M059J (cell line): ENCODE measurements at places on chromosomes 2 and 18.

DNA sequence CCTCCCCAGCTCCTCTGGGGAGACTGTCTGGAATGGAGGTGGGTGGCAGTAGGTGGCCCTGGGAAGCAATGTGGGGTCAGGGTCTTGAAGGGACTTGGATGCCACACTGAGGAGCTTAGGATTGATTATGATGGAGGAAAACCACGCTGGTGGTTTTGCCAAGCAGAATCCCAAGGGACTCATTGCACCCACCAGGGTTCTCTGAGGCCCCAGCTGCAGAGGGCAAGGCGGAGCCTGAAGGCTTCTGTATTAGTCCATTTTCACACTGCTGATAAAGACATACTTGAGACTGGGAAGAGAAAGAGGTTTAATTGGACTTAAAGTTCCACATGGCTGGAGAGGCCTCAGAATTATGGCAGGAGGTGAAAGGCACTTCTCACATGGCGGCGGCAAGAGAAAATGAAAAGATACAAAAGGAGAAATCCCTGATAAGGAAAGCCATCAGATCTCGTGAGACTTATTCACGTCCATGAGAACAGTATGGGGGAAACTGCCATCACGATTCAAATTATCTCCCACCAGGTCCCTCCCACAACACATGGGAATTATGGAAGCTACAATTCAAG, 87.2 kb upstream of the YWHAQ start:
- DNase-seq: no peak

DNA sequence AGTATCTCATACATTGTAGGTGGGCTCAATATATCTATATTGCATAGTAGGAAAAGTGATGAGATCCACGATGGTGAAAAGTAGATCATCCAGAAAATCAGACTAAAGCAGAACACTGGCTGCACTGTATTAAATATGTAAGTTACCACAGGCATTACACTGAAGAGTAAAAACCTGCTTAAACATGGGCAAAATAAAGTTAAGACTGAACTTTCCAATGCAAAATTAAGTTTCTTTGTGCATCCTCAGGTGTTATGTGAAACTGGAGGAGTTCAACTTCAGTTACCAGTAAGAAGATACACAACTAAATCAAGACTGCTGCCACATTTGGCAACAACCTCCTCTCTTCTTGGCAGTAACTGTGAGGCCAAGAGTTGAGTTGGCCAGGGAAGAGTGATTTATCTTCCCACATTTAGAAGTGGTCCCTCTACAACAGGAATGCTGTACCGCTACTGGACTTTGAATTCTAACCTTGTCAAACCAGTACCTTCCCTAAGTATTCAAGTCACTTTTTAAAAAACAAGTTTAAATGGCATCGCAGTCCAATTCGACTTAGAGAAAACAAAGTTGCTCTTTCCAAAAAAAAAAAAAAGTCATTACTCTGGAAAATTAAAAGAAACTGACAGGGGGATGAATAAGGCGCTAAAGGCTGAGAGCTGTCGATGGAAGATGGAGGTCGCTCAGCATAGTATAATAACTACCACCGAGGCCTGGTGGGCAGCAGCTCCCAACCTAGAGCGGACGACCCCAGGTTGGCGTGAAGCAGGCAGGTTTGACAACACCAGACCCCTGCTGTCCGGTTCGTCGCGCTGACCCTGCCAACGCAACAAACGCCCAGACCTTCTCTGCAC, 1.1 kb downstream of the MAP4K3 start:
- DNase-seq: peak; percentile 67

GRCh38 chr2:132671151-132671835, 1.3 kb upstream of the LYPD1 start:
- DNase-seq: peak; percentile 97

GRCh38 chr18:1746131-1746530, 825.2 kb downstream of the METTL4 start:
- DNase-seq: no peak

GRCh38 chr2:232388324-232388891, 9.9 kb downstream of the ALPP start:
- no peak for DNase-seq

GRCh38 chr18:21820033-21820810, 79.6 kb downstream of the MIB1 start:
- DNase-seq: peak; percentile 33

DNA sequence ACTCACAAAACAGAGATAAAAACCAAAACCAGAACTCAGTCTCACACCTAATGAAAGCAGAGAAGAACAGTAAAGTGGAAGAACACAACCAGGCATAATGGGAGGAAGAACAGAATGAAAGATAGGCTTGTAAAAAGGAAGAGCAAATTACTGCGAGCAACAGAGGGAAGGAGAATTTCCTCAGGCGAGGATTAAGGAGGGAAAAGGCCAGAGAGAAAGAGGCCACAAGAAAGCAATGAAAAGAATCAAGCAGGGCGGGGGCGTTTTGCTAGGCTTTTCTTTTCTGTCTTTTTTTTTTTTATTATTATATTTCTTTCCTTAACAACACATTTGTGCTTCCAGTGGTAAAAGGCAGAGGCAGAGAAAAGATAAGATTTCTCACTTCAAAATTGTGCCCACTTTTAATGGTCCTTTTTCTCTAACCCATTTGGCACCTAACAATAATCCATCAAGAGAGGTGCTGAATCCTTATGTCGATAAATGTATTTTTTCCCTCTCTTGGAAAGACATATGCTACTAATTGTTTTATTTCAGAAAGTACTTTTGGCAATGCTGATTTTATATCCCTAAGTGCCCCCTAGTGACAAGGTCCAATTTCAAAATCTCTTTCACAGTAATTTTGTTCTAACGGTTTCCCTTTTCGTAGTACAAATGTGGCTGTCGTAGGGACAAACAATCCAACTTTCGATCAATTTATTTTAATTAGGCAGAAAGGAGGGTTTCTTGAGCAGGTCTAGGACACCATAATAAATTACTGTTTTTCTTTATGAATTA, 138.7 kb upstream of the AQP4 start:
- peak; percentile 12 for DNase-seq

GRCh38 chr18:11470941-11471340, 138.5 kb upstream of the SLC35G4 start:
- DNase-seq: no peak

DNA sequence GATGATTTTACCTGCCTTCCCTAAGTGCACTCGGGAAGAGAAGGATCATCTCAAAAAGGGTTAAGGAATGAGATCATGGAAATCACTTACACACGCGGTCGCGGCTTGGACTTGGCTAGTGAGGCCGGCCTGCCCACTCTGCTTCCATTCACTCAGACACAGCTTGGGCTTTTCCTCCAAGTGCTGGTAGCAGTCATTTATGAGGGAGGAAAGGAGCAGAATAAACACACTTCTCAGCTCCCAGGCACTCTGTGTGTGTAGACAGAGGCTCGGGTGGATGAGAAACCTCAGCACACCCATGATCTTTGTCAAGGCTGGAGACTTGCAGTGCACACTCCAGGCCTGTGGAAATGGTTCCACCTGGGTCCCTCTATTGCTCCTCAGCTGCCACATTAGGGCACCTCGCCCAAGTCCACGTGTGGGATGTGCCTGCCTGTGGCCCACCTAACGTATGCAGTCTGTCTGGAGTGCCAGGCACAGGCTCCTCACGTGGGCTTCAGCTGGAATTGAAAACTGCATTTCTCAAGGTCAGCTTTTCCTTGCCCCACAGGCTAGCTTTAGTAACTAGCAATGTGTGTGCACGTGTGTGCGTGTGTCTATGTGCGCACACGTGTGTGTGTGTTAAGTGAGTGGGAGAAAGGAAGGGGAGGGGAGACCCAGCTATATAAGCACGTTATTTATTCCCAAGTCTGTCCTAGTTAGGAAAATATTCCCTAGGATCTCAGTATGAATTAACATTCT, 288.4 kb downstream of the SOX11 start:
- DNase-seq: no peak

- DNase-seq: no peak
These were observed 476.3 kb downstream of the SOX11 start for GRCh38 chr2:6168485-6168884.

- DNase-seq: no peak
These were observed 2.4 kb downstream of the SRD5A2 start for GRCh38 chr2:31578316-31578715.

DNA sequence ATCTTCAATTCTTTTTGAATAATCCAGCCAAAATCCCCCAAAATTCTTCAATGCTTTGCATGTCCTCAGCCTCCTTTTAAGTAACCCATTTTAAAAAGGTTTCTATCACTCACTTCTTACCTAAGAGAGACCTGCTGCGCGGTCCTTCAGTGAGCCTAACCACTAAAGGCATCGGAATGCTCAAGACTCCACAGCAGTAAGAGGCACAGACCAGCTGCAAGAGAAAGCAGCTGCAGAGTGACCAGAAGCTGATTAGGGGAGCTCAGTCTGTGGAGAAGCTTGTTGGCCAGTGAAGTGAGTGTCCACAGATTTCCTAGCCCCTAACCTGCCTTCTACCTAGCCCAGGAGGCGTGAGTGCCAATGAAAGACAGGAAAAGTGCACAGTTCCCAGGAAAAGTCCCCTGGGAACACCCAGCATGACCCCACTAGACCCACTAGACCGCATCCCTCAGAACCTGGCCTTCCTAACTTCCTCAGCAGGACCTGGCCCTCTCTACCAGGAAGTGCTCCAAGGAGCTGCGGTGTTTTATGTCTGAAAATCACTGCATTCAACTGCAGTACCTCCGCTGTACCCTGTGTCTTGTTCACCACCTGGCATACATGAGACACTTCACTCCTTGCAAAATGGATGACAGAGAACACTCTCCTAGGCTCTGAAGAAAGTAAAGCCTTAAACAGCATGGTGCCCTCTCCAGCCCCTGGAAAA, 10.1 kb downstream of the MBOAT2 start:
- peak; percentile 2 for DNase-seq

DNA sequence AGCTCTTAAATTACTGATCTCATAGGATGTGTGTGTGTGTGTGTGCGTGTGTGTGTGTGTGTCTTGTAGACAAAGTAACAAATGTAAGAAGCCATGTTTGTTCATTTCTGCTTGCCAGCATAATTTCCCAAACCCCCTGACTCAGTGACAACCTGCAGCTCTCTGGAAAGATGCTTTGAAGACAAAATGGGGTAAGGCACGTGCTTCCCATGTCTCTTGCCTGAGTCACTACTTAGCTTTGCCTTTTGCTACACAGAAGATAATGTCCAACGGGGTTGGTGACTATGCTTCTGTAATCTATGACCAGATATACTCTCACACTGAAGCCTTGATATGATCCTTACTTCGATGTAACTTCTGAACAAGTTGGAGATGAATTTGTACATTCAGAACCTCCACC, 332.0 kb downstream of the SLC4A3 start:
- peak; percentile 57 for DNase-seq

DNA sequence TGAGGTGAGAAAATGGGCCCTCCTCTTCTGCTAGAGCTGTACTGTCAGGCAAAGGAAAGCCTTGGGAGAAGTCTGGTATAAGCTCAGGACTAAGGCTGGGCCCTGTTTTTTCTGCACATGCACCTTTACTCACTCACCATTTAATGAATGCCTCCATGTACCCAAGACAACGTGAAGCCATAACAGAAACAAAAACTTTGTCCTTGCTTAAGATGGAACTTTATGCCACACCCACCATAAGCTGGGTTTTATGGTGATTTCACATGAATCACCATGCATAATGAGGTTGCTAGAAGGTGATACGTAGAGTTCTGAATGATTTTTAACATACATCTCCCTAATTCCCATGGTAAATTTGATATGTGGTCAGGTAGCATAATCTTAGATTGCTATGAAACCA, 63.7 kb upstream of the CYP26B1 start:
- DNase-seq: peak; percentile 71

GRCh38 chr2:8858910-8859309, 21.5 kb upstream of the KIDINS220 start:
- DNase-seq: no peak

DNA sequence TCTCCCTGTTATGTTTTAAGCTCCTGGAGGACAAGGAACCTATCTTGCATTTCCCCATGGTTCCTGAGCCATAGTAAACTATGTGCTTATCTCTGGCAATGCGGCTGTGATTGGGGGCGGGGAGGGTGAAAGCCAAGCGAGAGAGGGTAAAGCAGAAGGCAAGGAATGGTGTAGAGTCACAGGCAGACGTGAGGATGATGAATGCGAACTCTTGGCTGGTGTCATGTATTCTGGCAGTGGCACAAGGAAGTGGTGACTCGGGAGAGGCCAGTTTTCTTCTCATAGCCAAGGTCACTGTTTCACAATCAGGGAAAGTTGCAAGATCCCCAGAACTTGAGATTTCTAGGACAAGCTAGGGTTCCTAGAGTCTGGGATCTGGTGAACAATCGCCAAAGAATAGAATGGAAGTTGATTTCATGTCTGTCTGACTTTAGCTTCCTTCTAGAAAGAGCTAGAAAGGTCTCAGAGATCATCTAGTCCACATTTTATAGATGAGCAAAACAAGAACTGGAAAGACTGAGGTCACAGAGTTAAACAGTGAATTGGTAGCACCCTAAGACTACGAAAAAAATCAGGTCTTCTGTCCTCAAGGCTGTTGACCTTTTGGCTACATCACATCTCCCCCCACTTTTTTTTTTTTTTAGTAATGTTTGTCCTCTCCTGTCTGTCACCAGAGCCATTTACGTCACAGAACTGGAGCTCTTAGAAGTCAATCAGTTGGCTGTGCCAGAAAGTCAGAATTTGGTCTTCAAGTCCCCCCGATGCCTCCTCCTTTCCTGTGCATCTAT, 137.0 kb downstream of the BCL11A start:
- no peak for DNase-seq

DNA sequence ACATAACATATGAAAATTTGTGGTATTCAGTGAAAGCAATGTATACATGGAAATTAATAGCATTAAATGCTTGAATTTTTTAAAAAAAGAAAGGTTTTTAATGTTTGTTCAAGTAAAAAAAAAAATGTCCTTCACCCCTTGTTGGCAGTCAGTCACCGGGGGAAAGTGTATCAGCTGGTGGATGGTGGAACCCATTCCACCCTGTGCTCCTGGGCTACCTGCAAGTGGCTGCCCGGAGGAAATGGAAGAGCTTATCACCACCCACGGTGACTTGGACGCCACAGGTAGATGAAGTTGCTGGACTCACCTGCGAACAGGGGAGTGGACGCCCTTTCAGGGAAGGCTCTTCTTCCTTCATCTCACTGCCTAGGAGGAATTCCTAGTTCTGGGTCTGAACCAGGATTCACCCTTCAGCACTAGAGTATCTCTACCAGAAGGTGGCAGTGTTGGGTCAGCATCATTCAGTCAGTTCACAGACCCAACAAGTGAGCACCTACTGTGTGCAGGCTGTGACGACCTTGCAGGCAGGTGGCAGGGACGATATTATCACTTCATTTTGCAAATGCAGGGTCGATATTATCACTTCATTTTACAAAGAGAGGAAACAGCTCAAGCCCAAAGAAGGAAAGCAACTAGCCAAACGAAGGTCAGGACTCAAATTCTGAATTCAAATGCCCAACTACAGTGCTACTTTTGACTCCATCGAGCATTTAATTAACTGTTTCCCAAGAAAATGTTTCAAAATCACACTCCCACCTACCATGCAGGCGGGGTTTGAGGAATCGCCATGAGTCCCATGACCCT, 35.8 kb downstream of the CIB4 start:
- peak; percentile 48 for DNase-seq

GRCh38 chr2:1708476-1709334, 35.6 kb downstream of the PXDN start:
- no peak for DNase-seq

GRCh38 chr2:232286001-232286868, 92.3 kb upstream of the ALPP start:
- DNase-seq: no peak

GRCh38 chr2:74233648-74234047, 35.2 kb downstream of the MTHFD2 start:
- DNase-seq: no peak
